NCI-H1930 (cell line): ENCODE measurements at places on chromosomes 3 and 15.

DNA sequence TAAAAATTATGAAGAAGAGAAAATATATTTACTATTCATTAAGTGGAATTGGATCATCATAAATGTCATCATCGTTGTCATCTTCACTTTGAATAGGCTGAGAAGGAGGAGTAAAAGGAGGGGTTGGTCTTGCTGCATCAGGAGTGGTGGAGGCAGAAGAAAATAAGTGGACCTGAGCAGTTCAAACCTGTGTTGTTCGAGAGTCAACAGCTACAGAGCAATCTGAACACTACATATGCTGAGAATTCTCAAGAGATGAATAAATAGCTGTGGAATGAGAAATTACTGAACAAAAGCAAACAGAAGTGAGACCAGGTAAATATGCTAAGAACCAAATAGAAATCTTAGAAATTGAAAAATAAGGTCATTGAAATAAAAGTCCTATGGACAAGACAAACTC lies 32.3 kb upstream of the CCK start:
- DNase-seq, result no peak

GRCh38 chr3:146746190-146746589 lies 141.0 kb upstream of the PLSCR5 start:
- no peak for DNase-seq

DNA sequence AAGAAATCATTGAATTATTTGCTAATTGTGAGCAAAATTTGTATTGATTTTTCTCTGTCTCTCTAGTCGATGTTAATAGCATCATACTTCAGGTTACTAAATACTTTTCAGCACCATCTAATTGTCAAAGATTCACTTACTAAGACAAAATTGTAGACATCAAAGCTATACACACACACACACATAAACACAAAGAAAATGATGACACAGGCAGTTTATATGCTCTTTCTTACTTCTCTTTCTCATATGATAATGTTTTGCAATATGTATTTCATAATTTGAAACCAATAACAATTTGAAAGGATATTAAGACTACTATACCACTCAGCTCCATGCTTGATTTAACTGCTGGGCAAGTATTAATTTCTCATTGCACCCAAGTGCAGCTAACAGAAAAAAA lies 406.2 kb downstream of the ROBO2 start:
- DNase-seq, result no peak

GRCh38 chr3:157261000-157261399 lies 101.1 kb upstream of the CCNL1 start:
- DNase-seq, result no peak

DNA sequence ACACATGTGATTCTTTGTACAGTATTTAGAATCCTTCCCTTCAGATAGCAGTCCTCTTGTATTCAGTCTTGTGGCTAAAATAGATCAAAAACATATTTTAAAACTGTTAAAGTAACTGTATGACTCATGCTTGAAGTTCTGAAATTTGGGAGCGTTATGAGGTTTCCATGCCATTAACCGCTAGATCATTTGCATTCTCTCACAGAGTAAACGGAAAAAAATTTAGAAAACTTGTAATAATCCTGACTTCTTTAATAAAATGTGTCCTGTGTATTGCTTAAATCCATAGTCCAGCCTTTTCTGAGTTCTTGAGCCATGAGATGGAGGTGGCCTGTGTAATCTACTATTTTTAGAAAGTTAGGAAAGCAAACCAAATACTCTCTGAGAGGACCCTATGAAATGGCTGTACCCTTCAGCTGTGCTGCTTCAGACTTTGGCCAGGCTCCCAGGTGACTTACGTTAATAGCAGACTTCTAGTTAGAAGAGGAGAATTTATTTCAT lies 33.8 kb downstream of the MBNL1 start:
- no peak for DNase-seq

DNA sequence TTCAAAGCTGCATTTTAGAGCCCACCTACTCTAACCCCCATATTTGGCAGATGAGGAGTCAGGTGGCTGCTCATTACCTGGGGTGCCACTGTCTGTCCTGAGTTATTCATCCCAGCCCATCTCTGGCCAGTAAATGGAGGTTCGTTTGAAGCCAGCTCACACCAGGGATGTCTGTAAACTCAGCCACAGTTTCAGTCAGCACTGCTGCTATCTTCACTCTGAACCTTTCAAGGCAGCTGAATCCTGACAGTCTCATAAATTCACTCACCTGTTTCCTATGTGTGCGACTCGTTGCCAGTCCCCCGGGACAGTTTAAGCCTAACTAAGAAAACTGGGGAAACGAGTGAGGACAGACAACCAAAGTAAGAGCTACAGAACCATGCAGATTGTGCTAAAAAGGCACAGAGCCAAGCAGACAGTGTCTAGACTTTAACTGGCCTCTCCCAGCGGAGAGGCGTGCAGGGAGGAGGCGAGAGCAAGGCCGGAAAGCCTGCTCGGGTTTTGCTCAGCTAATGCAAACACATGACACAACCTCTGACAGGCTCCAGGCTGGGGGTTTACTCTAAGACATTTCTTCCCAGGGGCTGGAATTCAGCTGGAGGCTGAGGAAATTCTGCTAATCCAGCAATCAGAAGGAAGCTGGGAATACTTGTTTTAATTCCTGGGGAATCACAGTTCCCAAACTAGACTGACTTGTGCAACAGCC lies 12.0 kb downstream of the FSTL1 start:
- no peak for DNase-seq

GRCh38 chr3:72035606-72036005 lies 250.7 kb upstream of the PROK2 start:
- DNase-seq, result no peak

GRCh38 chr3:46678280-46678679 lies 15.2 kb downstream of the ALS2CL start:
- DNase-seq, result no peak

DNA sequence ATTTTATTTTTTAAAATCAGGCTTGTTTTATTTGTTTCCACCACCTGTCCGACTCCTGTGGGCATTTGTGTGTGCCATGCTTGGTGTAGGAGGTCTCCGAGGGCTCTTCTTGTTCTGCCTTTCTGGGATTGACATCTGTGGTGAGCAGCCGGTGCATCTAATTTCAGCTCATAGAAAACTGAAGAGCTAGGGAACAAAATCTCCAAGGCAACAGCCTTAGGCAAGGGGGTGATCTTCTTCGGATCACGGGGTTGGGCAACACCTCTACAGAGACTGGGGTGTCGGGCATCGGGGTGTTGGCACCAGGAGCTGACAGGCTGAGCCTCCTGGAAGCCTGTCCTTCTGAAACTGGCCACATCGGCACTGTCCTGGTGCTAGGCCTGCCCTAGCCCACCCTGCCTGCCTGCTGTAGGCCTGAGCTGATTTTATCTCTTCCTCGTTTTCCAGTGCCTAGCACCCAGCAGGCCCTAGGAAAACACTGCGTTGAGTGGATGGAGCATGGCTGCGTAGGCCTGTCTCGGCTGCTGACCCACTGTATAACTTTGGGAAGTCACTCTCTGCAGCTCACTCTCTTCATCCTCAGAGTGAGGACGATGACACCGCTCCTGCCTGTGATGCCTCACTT lies 10.3 kb downstream of the CHCHD6 start:
- no peak for DNase-seq

DNA sequence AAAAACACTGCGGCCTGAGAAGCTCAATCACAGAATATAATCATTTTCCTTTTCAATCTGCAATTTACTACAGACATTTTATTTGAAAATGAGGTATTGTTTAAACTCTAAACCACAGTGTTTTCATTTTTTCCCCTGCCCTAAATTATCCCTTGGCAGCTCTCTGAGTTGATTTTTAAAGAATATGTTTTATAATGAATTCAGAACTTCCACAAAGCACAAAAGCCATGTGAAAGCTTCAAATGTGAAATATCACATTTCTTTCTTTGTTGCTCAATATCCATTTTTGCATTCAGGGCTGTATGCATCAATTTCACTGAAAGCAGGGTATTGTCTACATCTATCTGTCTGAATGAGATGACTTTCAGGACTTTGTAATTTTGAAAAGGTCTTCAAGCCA lies 813.6 kb upstream of the ALCAM start:
- no peak for DNase-seq

DNA sequence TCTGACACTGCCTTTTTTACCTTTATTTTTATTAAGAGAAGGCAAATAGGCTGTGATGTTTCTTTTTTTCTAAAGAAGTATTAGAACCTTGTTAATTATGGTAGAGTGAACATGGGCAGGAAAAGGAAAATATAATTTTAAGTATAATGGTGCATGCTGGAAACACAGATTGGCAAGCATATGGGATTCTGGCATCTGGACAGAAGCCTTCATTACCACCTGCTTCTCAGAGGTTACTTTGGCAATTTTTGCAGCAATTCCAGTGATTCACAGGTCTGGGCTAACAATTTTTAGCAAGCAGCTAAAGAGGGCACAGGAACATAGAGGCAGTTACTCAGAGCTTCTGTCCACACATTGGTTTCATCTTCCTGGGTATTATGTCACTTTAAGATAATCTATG lies 258.3 kb downstream of the DIPK2A start:
- DNase-seq, result no peak

GRCh38 chr3:21995079-21995607 lies 244.1 kb upstream of the ZNF385D start:
- no peak for DNase-seq

GRCh38 chr15:70478251-70478990 lies 284.9 kb downstream of the UACA start:
- DNase-seq, result no peak

- no peak for DNase-seq
Measured at GRCh38 chr15:52668133-52668532, 11.1 kb downstream of the ATOSA start.

DNA sequence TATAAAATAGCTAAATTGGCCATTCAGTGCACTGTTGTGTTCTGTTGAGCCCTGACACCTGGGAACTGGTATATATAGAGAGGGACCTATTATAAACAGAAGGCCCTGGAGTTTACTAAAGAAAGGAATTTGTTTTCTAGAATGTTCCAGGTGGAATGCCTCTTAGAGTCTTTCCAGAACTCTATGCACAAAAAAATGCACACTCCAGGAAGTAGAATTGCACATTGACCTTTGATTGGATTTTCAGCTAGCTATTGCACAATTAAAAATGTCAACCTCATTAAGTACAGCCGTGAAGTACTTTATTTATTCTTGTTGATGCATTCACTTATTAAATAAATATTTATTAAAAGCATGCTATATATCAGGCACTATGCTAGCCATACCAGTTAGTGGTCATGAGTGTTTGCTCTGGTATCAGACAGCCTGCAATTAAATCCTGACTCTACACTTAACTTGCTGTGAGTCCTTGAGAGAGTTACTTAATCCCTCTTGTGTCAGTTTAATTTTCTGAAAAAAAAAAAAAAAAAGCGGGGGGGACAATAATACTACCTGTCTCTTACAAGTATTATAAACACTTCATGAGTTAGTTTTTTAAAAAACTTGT lies 40.8 kb downstream of the NDUFB4 start:
- no peak for DNase-seq

DNA sequence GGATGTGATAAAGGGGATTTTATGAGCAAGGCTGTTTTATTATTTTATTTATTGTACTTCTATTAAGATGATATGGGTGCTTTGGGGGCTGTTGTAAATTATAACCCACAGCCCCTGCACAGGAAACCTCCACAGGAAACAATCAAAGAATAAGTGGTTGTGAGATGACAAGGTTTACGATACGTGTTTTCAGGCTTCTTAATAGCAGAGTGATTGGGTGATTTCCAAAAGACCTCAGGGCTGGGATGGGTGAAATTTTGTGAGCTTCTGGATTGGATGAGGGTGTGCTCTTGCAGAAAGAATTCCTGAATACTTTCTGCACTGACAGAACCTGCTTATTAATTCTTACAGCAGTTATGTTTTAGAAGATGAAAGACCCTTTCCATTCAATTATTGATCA lies 21.4 kb downstream of the CHL1 start:
- DNase-seq, result no peak

GRCh38 chr3:177569193-177569592 lies 371.9 kb upstream of the TBL1XR1 start:
- no peak for DNase-seq

DNA sequence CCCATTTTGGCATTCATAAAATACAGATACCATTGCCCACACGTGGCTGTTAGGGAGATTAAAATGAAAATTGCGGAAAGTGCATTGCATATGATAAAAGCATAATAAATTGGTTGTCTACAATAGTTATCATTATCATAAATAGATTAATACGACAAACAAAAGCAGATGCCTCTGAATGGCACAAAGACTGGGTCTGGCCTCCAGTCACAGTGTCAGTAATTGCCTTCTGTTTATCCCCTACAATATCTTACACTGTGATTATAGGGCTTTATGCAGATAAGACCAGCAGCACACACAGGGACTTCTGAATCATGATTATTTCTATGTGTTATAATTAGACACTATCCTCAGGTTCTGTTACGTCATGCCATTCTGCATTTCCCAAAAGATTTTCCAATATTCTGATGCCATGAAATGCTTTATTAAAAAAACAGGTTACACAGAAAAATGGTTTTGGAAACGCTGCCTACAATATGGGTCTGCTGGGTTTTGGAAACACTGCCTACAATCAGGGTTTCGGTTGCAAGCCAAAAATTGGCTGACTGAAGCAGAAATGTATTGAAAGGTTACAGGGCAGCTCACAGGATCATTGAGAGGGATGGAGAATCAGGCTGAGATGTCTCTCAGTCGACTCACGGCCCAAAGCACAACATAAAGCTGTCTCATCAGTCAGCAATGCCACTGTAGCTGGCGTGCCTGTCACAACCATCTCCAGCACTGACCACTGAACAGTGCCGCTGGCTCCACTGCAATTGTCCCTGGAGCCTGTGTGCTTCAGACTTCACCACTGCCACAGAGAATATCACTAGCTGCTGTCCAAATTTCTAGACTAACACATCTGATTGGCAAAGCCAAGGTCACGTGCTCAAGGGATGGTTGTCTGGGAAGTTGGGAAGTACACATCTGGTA lies 248.1 kb downstream of the ERC2 start:
- DNase-seq, result no peak

DNA sequence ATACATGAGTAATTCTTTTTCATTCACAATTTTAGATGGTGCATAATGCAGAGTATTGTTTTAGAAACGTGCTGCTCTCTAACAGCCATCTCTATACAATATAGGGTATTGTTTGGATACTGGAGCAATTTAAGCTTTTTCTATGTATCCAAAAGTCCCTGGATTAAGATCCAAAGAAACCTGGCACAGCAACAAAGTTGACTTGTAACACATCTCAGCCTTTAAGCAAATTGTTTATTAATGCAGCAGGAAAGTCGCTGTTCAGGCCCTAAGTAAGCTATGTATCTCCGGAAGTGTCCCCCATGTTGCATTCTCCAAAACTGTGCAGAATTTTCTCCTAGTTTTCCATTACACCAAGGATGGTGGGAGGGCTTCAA lies 7.3 kb downstream of the VGLL4 start:
- no peak for DNase-seq

DNA sequence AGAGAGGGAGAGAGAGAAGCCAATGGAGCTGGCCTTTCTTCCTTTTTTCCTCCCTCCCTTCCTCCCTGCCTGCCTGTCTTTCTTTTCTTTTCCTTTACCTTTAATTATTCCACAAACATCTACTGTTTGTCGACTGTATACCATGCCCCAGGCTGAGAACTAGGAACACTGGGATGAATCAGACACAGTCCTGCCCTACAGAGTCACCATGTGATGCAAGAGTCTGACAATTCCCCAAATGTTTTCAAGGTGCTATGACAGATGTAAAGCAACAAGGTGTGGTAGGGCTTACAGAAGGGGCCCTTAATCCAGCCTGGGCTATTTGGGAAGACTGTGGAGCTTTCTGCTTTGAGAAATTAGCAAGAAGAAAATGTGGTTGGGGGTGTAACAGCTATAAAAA lies 4.0 kb upstream of the SPSB4 start:
- DNase-seq, result no peak
